Activated CD4-positive, alpha-beta T cell treated with anti-CD3 and anti-CD28 coated beads, Interleukin-2, amount 50 U/mL, for 4 hours (primary cell): ENCODE measurements at places on chromosomes 5 and 9.

- no peak for DNase-seq
Measured at GRCh38 chr5:172636279-172637050, 4.6 kb upstream of the NEURL1B start.

- DNase-seq = no peak
Measured at GRCh38 chr9:99873943-99874584, 32.4 kb upstream of the STX17 start.

- no peak for DNase-seq
Measured at GRCh38 chr5:33721491-33722200, 170.1 kb downstream of the ADAMTS12 start.

DNA sequence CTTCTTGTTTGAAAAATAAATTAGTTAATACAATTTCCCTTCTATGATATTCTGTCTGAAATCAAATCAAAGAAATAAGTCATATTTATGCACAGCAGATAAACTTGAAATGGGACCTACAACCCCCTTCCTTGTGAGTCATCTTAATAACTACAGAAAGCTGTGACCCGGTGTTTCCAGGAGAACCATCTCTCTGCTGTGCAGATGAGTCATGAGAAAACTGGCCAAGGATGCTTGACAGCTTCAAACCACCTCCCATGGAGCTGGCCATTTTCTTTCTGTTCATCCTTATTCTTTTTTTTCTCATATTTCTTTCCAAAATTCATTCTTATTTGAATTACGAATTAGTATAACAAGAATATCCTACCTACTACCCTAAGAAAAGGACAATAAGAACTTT lies 43.4 kb upstream of the NR4A3 start:
- DNase-seq = peak; percentile 3

DNA sequence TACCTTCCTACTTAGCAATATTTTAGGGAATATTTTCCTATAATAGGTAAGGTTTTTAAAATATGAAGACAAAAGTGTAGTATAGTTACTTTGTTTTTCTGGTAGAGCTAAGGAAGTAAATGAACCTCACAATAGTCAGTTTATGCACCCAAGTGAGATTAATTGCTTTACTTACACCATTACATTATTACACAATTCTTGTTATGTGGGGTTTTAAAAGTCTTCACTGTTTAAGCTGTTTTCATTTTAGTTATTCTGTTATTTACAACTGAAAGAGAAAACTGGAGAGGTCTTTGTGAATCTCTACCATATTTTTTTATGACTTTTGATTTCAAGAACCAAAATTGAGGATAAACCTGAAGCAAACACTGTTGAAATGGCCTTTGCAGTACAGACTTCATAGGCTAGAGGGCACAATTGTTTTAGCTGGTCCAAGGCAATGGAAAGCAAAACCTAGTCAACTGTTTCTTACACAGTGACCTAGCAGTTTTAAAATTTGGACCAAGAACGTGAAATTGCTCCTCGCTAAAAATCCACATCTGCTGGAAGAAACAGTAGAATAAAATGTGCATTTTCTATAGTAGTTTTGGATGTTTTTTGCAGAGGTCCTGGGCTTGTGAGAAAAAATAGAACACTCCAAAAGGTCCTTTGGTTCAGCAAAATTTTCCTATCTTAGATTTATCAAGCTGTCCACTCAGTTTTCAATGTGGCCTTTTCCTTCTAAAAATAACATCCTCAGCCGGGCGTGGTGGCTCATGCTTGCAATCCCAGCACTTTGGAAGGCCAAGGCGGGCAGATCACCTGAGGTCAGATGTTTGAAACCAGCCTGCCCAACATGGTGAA lies 66.4 kb upstream of the FER start:
- DNase-seq = no peak

- no peak for DNase-seq
Measured at GRCh38 chr5:76143884-76144283, 60.7 kb downstream of the SV2C start.

GRCh38 chr9:128757602-128758001 lies 14.1 kb downstream of the ZER1 start:
- no peak for DNase-seq

- no peak for DNase-seq
Measured at GRCh38 chr9:4879115-4879558, 86.4 kb downstream of the RCL1 start.
